SK-N-MC (cell line): ENCODE measurements at places on chromosomes 3 and 15.

- no peak for DNase-seq
These were observed 164.7 kb upstream of the IQSEC1 start for GRCh38 chr3:13237776-13238490.

DNA sequence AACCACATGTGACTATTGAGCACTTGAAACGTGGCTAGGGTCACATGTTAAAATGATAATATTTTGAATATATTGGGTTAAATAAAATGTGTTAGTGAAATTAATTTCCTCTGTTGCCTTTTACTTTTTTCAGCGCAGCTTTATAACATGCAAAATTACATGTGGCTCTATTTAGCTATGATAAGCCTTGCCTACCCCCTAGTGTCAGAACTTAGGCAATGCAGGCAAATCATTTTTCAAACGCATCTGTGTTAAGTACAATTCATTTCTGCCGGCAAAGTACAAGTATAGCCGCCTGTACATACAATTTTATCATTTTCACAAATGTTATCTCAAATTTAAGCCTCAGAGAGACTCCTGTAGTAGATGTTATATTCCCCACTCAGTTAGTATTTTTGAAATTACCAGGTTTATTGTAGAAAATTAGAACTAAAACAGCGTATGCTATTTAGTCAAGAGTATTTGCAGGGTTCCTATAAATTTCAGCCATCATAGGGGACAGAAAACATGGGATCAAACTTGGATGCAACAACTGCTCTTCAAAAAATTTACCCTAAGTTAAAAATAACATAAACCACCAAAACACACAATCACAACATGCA lies 56.1 kb downstream of the TAFA4 start:
- peak; percentile 40 for DNase-seq

GRCh38 chr3:150202711-150203110 lies 205.4 kb upstream of the TSC22D2 start:
- DNase-seq, result peak; percentile 55

DNA sequence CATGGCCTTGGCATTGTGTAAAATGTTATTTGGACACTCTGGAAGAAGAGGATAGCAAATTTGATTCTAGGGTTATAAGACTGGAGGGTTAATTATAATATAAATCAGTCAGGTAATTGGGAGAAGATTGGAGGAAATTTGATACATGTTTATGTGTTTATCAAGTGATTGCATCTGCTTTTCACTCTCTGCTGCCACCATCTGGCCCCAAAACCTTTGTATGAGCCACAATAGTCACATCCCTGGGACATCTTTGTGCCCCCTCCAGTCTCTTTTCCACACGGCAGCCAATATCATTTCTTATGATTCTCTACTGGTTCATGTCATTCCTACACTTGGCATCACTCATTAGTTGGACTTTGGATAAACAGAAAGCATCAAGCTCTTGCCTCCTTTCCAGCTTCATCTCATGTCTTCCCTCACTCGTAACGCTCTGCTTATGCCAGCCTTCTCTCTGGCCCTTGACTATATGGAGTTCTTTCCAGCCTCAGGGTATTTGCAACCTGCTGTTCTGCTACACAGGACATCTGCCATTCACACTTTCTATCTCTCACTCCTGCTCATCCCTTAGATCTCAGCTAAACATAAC lies 602.3 kb upstream of the SUCLG2 start:
- DNase-seq, result no peak

GRCh38 chr3:136708333-136708985 lies 43.7 kb downstream of the STAG1 start:
- DNase-seq, result no peak

DNA sequence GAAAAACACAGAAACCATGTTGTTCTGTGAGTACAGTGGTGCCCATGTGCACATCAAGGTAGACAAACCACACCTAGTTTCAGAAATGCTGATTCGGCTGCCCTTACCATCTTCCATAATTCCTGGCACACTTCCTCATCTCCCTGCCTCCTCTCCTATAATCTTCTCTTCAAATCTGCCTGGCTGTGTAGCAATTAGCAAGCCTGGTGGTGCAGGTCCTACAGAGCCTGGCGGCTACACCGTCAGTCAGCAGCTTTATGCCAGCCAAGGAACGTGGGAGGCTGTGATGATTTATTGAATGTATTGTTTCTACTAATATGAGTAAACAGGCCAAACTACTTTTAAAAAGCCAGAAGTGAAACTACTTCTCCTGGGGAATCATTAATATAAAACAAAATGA lies 106.8 kb downstream of the SEMA6D start:
- no peak for DNase-seq

GRCh38 chr15:70487387-70487740 lies 276.0 kb downstream of the UACA start:
- DNase-seq, result no peak

GRCh38 chr3:114128231-114128630 lies 50.6 kb downstream of the DRD3 start:
- no peak for DNase-seq

- DNase-seq, result no peak
These were observed 175.0 kb upstream of the TLE3 start for GRCh38 chr15:70272565-70273355.

DNA sequence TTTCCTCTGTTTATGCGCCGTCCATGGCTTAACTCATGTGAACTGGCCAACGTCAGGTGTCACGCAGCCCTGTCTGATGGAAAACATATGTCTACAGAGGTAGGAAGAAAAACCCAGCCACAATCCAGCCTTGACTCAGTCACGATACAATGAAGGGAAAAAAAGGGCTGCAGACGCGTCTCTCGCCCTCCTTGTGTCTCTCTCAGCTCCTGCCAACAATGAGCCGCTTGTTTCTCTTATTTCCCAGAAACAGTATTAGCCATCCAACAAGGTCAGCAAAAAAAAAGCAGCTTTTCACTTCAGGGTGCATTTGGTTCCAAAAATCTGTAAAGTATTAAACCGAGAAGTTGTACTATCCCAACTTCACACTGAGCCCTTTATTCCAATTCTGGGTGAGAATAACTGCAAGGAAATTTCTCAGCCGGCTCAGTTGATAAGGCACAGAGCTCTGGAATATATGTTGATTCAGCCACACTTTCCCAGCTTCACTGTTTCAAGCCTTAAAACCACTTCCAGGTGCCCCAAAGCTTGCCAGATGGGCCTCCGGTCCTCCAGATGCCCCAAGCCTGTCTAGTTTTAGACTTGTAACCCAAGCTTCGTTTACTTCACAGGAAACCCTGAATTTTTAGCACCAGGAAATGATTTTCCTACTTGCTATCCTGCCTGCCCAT lies 79.4 kb downstream of the TM4SF4 start:
- DNase-seq, result no peak

DNA sequence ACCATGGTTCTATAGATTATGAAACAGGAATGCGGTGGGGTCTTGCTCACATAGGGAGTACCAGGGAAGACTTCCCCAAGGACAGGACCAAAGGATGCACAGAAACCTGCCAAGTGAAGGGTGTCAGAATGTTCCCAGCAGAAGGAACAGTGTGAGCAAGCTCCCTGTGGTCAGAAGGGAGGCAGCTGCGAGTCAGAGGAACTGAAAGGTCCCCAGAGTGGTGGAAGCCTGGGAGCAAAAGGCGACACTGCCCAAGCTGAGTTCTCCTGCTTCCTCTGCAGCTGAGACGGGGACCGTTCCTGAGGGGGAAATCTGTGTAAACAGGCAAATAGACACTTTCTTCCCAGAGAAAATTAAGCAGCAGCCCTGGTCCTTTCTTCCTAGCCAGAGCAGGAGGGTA lies 14.2 kb upstream of the SLC6A6 start:
- no peak for DNase-seq

- DNase-seq, result no peak
These were observed 96.5 kb downstream of the SMAD6 start for GRCh38 chr15:66798426-66799061.

DNA sequence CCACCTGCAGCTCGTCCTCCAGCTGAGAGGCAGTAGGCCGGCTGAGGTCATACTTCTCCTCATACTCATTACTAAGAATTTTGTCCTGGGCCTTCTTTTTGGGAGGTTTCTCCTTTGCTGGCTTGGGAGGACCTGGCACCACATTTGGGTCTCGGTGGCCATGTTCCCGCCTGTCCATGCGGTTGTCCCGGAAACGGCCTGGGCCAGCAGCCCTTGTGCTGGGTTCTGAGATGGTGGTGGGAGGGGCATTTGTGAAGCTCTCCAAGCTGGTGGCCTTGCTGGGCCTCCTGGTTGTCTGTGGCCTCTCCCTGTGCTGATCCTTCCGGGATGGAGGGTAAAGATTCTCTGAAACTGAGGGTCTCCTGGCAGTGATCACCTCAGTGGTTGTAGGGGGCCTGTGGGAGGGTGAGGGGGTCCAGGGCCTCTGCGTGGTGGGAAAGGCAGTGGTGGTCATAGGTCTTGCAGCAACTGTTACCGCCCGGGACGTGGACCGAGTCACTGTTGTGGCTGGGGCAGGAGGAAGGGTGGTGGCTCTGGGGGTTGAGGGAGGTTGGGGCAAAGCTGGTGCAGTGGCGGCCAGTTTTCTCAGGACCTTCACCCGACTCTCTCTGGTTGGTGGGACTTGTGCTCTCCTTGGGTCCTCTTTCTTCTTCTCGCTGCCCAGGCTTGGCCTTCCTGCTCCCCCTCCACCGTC lies 2.5 kb downstream of the CCDC80 start:
- DNase-seq, result no peak

GRCh38 chr3:181568248-181568647 lies 143.5 kb upstream of the SOX2 start:
- no peak for DNase-seq

- DNase-seq, result no peak
These were observed 11.7 kb downstream of the CHST13 start for GRCh38 chr3:126535636-126536035.

DNA sequence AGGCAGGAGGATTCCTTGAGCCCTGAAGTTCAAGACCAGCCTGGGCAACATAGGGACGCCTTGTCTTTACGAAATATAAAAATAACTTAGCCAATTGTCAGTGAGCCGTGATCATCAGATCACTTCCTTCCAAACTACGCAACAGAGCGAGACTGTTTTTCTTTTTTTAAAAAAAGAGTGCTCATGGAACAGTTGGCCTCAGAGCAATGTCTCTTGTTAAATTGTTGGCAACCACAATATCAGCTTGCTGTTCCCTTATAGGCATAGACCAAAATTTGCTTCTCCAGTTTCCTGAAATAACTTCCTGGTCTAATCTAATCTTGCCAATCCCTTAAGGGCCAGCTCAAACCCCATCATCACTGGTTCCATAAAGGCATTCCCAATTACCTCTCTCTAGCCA lies 93.3 kb upstream of the SLC4A7 start:
- no peak for DNase-seq

DNA sequence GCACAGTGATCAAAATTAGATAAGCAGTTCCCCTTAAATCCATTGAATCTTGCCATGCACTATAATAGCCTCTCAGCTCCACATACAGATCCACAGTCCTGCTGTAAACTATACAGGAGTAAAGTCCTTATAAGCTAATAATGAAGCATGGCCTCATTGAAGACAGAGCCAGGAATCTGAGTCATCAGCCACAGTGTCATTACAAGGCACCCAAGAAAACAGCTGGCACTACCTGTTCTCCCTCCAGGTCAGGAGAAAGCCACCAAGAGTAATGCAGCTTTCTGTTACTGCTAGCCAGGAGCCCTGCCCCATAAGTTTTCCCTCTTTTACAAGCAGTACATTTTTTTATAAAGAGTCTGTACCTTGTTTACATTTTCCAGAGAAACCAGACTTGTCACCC lies 27.3 kb downstream of the WDR49 start:
- DNase-seq, result no peak

- DNase-seq, result no peak
These were observed 103.6 kb downstream of the CACNA2D3 start for GRCh38 chr3:54225841-54226528.

- no peak for DNase-seq
These were observed 179.3 kb downstream of the FNDC3B start for GRCh38 chr3:172218350-172219323.

- DNase-seq, result no peak
These were observed 886.8 kb downstream of the FHIT start for GRCh38 chr3:60364475-60364874.

GRCh38 chr3:52696830-52697631 lies 8.6 kb downstream of the GLT8D1 start:
- DNase-seq, result no peak

DNA sequence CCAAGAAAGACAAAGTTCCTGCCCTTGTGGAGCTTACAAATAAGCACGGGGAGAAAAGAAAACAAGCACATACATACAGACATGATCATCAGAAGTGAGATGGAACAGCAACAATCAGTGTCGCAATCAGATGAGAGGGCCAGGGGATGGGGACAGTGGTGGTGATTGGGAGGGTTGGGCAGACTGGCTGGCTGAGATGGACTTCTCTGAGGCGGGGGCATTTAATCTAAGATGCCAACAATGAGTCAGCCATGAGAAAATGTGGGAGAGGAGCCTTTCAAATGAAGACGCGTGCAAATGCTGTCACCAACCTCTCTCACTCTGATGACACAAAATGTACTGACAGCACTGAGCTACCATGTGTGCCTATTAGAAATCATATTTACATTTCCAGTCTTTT lies 81.4 kb downstream of the NCEH1 start:
- DNase-seq, result no peak

GRCh38 chr15:65087873-65088642 lies 11.5 kb downstream of the KBTBD13 start:
- DNase-seq, result no peak

GRCh38 chr15:66661432-66662096 lies 40.5 kb upstream of the SMAD6 start:
- DNase-seq, result no peak
